ENCODE measurements at places on chromosomes 2 and 18. TPM values are rescaled to one million over a fixed set of nuclear protein-coding genes. Genes with fewer than 3 reads are reported as not detected.

The GPBAR1 gene
- total RNA-seq: 0.80 TPM

The POTEC gene
- not detected for total RNA-seq

DNA sequence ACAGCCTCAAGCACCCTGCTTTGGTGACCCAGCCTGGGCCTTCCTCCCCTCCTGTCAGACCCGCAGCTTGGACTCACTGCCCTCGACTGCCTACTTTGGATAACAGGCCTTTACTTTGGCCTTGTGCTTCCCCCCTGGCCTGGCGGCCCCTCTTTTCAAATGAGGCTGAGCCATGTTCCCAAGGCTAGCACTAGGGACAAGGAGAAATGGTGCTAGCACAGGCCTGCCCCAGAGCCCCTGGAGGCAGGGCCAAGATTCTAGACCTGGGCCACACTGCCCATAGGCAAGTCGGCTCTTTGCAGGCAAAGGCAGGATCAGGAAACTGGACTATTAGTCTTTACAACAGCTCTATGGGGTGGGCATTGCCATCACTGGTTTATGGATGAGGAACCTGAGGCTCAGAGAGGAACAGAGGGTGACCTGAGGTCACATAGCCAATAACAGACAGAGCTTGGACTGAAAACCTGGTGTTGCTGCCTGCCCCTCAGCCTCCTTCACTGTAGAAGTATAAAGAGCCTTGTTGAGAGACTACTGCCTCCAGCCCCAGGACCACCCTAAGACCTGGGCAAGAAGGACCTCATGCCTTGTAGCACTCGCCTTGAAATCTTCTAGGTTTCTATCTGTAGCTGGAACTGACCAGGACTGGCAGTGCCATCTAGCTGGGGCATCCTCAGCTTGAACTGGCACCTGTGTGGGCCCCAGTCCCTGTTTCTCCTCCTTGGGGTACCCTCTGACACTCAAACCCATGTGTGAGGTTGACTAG, 266.3 kb downstream of the DYSF start:
- H3K36me3 ChIP-seq: no peaks in the 10 kb centered on the region
- no peaks in the 10 kb centered on the region for H3K27me3 ChIP-seq
- no peaks in the 10 kb centered on the region for H3K4me1 ChIP-seq
- no peak overlapping the region for H3K4me3 ChIP-seq
- no peak overlapping the region for H3K27ac ChIP-seq

DNA sequence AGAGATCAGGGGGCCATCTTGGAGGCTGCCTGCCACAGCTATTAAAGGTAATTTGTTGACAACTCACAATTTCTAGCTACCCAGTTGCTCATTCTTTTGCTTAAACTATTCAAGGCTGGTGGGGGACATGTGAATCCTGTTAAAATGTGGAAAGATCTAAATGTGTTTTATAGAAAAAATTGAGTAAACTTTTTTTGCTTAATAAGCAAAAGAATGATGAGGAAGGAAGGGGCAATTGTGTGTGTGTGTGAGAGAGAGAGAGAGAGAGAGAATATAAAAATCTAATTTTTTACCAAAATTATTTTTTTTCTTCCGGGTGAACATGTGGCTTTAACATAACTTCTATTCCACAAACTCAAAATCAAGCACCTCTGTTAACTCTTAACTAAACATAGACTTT, 5.2 kb upstream of the IL1RL1 start:
- no peaks in the 10 kb centered on the region for H3K4me1 ChIP-seq
- no peak overlapping the region for H3K4me3 ChIP-seq
- no peak overlapping the region for H3K27ac ChIP-seq
- no peak for DNase-seq
- H3K36me3 ChIP-seq: no peaks in the 10 kb centered on the region
- no peaks in the 10 kb centered on the region for H3K27me3 ChIP-seq

GRCh38 chr2:132420816-132421805, 4.5 kb downstream of the GPR39 start:
- H3K4me3 ChIP-seq: no peak overlapping the region
- DNase-seq: no peak
- H3K27me3 ChIP-seq: no peaks in the 10 kb centered on the region
- H3K36me3 ChIP-seq: no peaks in the 10 kb centered on the region

DNA sequence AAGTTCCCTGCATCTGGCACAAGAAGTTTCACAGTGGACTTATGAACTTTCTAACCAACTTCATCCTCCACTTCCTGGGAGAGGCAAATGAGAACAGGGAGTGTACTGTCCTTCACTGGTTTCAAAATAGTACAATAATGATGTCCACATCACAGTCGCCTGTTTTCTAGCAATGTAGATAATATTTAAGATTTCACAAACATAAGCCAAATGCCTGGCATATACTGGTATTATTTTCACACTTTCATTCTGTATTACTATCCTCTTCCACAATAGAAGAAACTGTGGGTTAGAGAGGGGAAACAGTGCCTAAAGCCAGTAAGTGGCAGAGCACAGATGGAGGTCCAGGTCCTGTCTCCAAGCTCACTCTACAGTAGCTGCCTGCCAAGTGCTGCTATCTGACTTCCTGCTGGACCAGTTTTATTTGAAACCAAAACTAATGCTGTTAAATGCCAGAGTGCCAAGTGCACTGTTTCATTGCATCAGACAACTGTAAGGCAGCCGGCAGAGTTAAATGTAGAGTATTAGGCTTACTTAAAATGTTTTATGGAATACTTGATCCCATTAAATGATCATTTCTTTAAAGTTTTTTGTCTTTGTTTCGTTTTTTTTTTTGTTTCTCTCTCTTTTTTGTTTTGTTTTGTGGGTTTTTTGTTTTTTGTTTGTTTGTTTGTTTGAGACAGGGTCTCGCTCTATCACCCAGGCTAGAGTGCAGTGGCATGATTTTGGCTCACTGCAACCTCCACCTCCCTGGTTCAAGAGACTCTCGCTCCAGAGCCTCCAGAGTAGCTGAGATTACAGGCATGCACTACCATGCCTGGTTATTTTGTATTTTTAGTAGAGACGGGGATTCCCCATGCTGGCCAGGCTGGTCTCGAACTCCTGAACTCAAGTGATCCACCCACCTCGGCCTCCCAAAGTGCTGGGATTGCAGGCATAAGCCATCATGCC, 15.1 kb downstream of the COBLL1 start:
- no peaks in the 10 kb centered on the region for H3K36me3 ChIP-seq
- DNase-seq: no peak
- no peak overlapping the region for H3K4me3 ChIP-seq

Data from naive thymus-derived CD4-positive, alpha-beta T cell (primary cell).